ENCODE measurements at places on chromosomes 3 and 15.

- no peak for DNase-seq
Measured at GRCh38 chr3:34973586-34973985, 665.7 kb upstream of the ARPP21 start.

GRCh38 chr15:27725731-27726130 is 373.4 kb downstream of the OCA2 start:
- no peak for DNase-seq

GRCh38 chr3:49790626-49791411 is 4.5 kb upstream of the IP6K1 start:
- no peak for DNase-seq

GRCh38 chr15:61537337-61537736 is 308.2 kb upstream of the RORA start:
- no peak for DNase-seq

- DNase-seq, result peak; percentile 20
Measured at GRCh38 chr3:31533169-31534064, 692 bp downstream of the STT3B start.

- no peak for DNase-seq
Measured at GRCh38 chr3:20054549-20054987, 14.3 kb downstream of the KAT2B start.

- no peak for DNase-seq
Measured at GRCh38 chr3:74315291-74315690, 299.2 kb downstream of the CNTN3 start.

- no peak for DNase-seq
Measured at GRCh38 chr3:24290596-24290995, 204.1 kb downstream of the THRB start.

- DNase-seq, result no peak
Measured at GRCh38 chr15:79329171-79329611, 18.3 kb downstream of the TMED3 start.
